ENCODE measurements at places on chromosomes 5 and 9. TPM values are rescaled to one million over a fixed set of nuclear protein-coding genes. Genes with fewer than 3 reads are reported as not detected.

The ISL1 gene
- total RNA-seq: not detected

The SH2D3C gene
- total RNA-seq: 20.4 TPM

The SLC36A2 gene
- total RNA-seq: not detected

The SLC28A3 gene
- 0.41 TPM for total RNA-seq

The SLC25A2 gene
- total RNA-seq: not detected

DNA sequence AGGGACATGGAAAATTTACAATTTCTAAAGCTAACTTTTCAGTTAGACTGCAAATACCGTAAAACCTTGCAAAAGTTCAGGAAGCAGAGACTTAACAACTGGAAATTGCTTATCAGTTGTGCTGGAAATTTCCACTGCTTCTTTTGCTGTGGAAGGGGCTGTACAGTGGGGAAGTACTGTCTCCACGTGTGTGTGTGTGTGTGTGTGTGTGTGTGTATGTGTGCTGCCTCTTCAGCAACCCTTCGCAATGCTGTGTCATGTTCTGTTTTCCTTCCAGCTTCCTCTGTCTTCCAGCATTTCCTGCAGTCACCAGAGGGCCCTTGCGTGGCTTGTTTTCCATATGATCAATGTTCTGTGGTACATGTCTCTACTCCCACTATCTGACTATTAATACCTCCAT, 87.5 kb upstream of the RANBP3L start:
- H3K36me3 ChIP-seq: no peaks in the 10 kb centered on the region
- DNase-seq: no peak
- no peak overlapping the region for H3K27ac ChIP-seq
- H3K4me3 ChIP-seq: no peak overlapping the region
- H3K27me3 ChIP-seq: peaks cover 17% of the 10 kb centered on the region

DNA sequence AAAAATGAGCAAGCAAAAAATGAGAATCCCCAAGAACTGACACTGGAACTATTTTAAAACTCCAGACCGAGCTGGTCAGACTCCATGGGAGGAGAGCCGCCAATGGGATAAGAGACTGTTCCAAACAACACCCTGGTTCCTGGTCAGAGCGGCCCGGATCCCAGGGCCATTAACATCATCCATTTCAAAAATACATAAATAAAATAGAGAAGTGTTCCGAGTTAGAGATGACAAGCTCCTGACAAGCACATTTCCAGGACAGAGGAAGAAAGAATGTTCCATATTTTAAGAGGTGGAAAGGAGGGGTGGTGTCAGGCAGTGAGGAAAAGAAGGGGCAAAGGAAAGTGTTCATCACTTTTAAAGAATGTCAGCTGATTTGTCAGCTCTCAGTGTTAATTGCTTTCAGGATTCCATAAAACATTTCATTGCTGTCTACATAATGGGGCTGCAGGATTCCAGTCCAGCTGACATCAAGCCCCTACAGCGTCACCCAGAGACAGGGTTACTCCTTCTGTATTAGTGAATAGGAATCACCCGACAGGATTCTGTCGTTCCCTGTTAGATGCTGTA, 202.5 kb upstream of the TRIM32 start:
- H3K36me3 ChIP-seq: peaks cover 1% of the 10 kb centered on the region
- no peak overlapping the region for H3K27ac ChIP-seq
- H3K27me3 ChIP-seq: no peaks in the 10 kb centered on the region

- H3K27ac ChIP-seq: no peak overlapping the region
- no peak for DNase-seq
- no peak overlapping the region for H3K4me3 ChIP-seq
- no peaks in the 10 kb centered on the region for H3K4me1 ChIP-seq
- peaks cover 11% of the 10 kb centered on the region for H3K27me3 ChIP-seq
These were observed 343.6 kb upstream of the DAP start for GRCh38 chr5:11104651-11105112.

- peaks cover 19% of the 10 kb centered on the region for H3K36me3 ChIP-seq
- peaks cover 31% of the 10 kb centered on the region for H3K4me1 ChIP-seq
- no peak for DNase-seq
- no peak overlapping the region for H3K4me3 ChIP-seq
- H3K27ac ChIP-seq: no peak overlapping the region
These were observed 3.1 kb upstream of the CPEB4 start for GRCh38 chr5:173885054-173885443.

GRCh38 chr5:141849415-141850243, 28.6 kb downstream of the PCDH1 start:
- peaks cover 17% of the 10 kb centered on the region for H3K4me1 ChIP-seq
- peaks cover 1% of the 10 kb centered on the region for H3K36me3 ChIP-seq
- peak overlapping the region; percentile 82 for H3K4me3 ChIP-seq
- H3K27me3 ChIP-seq: peaks cover 12% of the 10 kb centered on the region

DNA sequence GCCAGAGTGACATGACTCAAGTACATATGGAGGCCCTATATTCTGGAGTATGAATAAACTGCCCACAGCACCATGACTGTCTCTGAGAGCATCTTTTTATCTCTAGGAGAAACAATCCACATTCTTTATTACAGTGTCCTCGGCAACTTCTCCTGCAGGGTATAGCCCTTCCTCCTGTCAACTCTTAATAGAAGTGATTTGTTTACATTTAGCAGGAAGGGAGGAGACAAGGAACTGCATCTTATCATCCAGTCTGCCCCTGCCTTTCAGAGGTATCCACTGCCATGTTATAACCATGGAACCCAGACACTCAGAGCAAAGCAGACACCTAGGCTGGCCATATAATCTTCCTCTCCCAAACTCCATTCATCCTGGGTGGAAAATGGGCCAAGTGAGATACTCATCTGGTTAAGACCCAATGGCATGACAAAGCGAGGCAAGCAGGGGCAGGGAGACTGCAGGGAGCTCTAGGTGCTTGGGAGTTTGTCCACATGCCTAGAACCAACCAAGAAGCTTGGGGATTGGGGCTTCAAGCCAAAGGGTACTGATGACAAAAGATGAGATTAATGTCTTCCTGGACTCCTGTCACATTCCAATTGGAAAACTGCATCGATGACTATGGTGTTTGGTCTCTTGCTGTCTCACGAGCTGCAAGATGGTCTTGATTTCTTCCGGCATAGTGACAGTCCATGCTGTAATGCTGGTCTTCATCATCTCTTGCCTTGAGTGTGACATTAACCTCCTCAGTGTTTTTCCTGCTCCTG, 620.5 kb upstream of the KLF4 start:
- no peak overlapping the region for H3K4me3 ChIP-seq
- H3K27ac ChIP-seq: no peak overlapping the region
- no peaks in the 10 kb centered on the region for H3K36me3 ChIP-seq
- H3K27me3 ChIP-seq: no peaks in the 10 kb centered on the region
- DNase-seq: no peak

DNA sequence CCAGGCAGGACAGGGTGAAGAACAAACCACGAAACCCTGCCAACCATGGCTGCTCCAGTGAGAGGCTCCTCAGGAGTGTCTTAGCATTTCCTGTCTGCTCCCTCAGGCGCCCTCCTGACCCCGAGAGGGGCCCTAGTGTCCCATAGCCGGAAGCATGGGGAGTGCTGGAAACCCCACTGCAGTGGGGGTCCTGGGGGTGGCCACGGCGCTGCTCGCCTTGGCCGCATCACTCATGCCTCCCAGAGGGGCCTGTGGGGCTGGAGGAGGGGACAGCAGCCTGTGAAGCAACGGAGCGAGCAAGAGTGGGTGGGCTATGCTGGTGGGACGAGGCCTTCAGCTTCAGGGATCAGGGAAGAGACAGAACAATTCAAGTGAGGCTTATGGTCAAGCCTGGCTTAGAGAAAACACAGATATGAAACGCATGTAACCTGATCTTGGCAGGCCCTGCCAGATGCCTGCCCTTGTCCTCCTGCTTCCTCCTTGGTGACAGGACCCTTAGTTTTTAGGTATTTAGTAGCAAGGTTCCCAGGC, 219.1 kb downstream of the FANCC start:
- H3K4me3 ChIP-seq: no peak overlapping the region
- no peak for DNase-seq
- H3K27me3 ChIP-seq: no peaks in the 10 kb centered on the region
- H3K36me3 ChIP-seq: no peaks in the 10 kb centered on the region
- H3K27ac ChIP-seq: no peak overlapping the region
- H3K4me1 ChIP-seq: no peaks in the 10 kb centered on the region

GRCh38 chr5:65067147-65067506, 298.4 kb downstream of the CWC27 start:
- no peaks in the 10 kb centered on the region for H3K27me3 ChIP-seq
- no peak for DNase-seq
- H3K27ac ChIP-seq: no peak overlapping the region
- no peak overlapping the region for H3K4me3 ChIP-seq
- no peaks in the 10 kb centered on the region for H3K36me3 ChIP-seq

- H3K4me1 ChIP-seq: no peaks in the 10 kb centered on the region
- H3K27ac ChIP-seq: no peak overlapping the region
- no peaks in the 10 kb centered on the region for H3K27me3 ChIP-seq
- no peak overlapping the region for H3K4me3 ChIP-seq
These were observed 453.9 kb downstream of the TUSC1 start for GRCh38 chr9:25224309-25224708.

DNA sequence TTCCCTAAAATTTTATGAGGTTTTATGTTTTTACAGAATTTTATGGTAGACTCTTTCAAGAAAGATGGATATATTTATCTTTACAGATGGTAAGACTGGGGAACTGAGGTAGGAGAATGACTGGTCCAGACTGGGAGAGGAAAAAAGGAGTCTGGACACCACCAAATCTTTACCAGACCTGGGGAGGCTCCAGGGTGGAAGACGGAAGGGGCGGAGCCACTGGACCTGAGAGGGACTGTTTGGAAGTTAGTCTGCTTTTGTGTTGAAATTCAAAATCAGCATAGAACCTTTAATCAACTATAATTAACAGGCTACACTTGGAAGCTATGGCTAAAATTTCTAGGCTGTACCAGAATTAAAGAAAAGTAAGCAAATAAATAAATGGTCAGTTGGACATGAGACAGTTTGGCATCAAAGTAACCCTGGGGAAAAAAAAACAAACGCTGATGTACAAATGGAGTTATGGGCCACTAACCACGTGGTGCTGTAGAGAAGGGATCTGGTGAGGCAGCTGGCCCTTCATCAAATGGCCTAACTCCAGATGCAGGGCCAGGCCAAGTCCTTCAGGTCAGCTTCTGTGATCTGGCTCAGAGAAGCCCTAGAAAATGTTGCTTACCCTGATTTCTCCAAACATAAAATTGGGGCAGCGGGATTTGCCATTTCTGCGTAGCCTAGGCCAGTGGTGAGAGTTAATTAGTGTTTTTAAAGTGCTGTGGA, 155.1 kb downstream of the ARSB start:
- H3K4me3 ChIP-seq: no peak overlapping the region
- DNase-seq: no peak
- peaks cover 12% of the 10 kb centered on the region for H3K36me3 ChIP-seq
- H3K27me3 ChIP-seq: no peaks in the 10 kb centered on the region
- no peaks in the 10 kb centered on the region for H3K4me1 ChIP-seq

DNA sequence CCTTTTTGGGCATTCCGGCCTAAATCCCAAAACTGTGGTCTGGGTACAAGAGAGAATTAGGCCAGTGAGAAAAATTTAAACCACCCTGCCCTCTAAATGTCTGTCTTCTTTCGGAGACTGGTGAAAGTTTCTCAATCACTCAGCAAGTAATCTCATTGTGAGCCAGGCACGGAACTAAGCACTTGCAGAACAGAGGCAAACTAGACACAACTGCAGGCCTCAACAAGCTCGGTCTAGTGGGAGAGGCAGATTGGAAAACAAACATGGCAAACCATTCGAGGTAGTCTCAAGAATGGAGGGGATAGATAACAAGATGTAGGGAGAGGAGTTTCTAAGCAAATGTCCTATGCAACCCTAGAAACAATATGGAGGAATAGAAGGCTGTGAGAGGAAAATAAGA, 8.9 kb upstream of the C5orf58 start:
- H3K27me3 ChIP-seq: no peaks in the 10 kb centered on the region
- peaks cover 4% of the 10 kb centered on the region for H3K4me1 ChIP-seq
- DNase-seq: no peak
- no peak overlapping the region for H3K4me3 ChIP-seq
- H3K27ac ChIP-seq: no peak overlapping the region

GRCh38 chr5:32565145-32565544, 20.2 kb upstream of the SUB1 start:
- H3K36me3 ChIP-seq: no peaks in the 10 kb centered on the region
- no peaks in the 10 kb centered on the region for H3K27me3 ChIP-seq
- H3K4me3 ChIP-seq: no peak overlapping the region
- H3K27ac ChIP-seq: no peak overlapping the region

DNA sequence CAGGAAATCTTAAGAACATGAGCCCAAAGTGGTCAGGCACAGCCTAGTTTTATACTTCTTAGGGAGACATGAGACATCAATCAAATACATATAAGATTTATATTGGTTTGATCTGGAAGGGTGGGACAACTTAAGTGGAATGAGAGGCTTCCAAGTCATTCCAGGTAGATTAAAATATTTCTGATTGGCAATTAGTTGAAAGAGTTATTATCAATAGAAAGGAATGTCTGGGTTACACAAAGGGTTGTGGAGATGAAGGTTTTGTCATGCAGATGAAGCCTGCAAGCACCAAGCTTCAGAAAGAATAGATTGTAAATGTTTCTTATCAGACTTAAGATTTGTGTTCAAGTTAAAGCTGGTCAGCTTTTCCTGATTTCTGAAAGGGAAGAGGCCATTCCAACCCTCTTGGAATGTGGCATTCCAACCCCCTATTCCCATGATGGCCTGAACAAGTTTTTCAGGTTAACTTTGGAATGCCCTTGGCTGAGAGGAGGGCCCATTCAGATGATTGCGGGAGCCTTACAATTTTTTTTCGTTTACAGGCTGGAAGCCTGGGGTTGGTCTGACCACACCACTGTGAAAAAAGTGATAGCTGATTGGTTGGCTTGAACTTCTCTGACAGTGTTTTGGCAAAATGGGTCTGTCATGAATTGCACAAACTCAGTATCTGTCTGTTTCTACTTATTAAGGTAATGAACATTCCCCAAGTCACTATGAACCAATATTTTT, 245.6 kb upstream of the RAI14 start:
- no peaks in the 10 kb centered on the region for H3K36me3 ChIP-seq
- DNase-seq: no peak
- H3K4me3 ChIP-seq: no peak overlapping the region
- peaks cover 1% of the 10 kb centered on the region for H3K27me3 ChIP-seq
- H3K27ac ChIP-seq: no peak overlapping the region

GRCh38 chr5:66963559-66963971, 233.0 kb downstream of the CD180 start:
- H3K27ac ChIP-seq: no peak overlapping the region
- no peaks in the 10 kb centered on the region for H3K4me1 ChIP-seq
- H3K27me3 ChIP-seq: peaks cover 6% of the 10 kb centered on the region
- no peak overlapping the region for H3K4me3 ChIP-seq
- H3K36me3 ChIP-seq: no peaks in the 10 kb centered on the region
- DNase-seq: no peak

DNA sequence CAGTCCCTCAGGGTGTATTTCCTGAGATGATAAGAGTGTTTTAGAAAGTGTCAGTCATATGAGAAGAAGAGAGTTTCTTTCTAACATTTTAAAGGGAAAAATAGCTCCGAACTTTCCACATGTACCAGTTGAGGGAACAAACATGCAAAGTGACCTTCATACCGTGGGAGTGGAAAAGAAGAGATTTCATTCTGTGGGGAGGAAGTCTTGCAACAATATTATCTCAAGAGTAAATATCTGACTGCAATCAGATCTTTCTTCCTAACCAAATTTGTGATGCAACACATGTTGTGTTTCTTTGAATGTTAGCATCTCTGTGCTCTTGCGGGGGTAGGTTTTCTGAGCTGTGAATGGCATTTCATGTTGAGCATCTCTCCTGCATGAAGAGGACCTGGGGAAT, 30.6 kb downstream of the ANKRD55 start:
- H3K36me3 ChIP-seq: no peaks in the 10 kb centered on the region
- H3K4me3 ChIP-seq: no peak overlapping the region
- DNase-seq: no peak
- H3K4me1 ChIP-seq: peaks cover 12% of the 10 kb centered on the region
- H3K27me3 ChIP-seq: no peaks in the 10 kb centered on the region

- no peak overlapping the region for H3K27ac ChIP-seq
- no peak for DNase-seq
- no peak overlapping the region for H3K4me3 ChIP-seq
- H3K27me3 ChIP-seq: peaks cover 3% of the 10 kb centered on the region
These were observed 16.9 kb downstream of the ADAM19 start for GRCh38 chr5:157558681-157559080.

Data from activated naive CD8-positive, alpha-beta T cell treated with anti-CD3 and anti-CD28 coated beads for 36 hours (primary cell).